ENCODE measurements at places on chromosomes 2 and 18.

DNA sequence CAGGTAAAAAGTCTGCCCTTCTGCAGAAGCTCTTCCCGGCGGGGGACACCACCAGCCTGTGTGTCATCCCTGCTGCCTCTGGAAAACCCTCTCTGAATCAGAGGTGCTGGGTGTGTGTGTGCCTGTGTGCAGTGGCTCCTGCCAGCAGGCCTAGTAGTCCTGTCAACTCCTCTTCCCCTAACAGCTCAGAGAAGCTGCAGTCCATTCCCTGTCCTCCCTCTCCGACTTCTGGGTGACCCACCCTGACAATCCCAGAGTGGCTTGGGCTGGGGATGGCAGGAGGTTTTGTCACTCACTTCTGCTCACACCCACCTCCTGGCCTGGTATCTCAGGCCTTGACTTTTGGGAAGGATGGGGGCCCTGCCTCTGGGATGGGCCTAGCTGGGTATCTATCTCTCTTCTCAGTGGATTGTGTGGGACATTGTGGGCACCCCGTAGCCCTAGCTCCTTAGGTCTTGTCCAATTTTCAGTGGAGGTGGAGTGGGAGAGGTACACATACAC, 2.3 kb downstream of the WNT10A start:
- DNase-seq = no peak

DNA sequence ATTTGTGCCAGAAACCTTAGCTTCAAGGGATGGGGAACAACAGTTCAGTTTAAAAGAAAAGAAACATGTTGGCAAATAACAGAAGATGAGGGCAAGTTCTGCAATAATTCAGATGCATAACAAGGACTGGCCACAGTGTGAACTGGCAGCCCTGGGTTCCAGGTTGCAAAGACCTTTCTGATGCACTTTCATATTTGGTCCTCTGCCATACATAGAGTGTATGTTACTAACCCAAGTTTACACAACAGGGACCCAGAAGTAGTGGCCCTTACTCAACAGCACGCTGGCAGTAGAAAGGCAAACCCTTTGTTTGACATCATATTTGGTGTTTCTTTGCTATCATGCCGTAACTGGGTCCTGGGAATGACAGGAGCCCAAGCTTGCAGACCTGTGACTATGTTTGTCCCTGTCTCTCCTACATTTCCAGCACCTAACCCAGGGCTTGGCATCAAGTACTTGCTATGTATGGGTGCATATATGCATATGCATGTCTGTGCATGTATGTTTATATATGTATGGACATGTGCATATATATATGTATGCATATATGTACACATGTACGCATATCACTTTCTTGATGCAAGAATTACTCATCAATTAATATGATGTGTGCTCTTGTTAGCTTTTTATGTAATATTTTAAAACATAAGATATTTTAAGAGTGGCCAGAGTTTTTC, 94.3 kb downstream of the MBP start:
- DNase-seq = no peak

DNA sequence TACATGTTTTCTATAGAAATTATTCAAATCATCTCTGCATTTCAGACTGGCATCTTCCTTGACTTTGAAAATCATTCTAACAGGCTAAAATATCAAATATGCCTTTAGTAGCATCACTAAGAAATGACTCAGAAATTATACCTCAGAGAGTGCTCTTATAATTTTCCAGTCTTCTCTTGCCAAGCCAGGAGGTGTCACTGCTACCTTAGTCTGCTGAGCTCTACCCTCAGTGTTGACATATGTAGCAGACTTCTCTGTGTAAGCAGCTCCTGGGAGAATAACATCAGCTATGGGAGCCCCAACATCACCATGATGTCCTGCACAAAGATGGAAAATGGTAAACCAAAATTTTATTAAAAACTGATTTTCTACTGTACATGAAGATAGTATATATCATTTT, 31.6 kb downstream of the NDUFS1 start:
- no peak for DNase-seq

GRCh38 chr18:62453864-62454263, 69.0 kb upstream of the ZCCHC2 start:
- no peak for DNase-seq

- no peak for DNase-seq
These were observed 7.6 kb upstream of the PSD4 start for GRCh38 chr2:113166187-113166645.

DNA sequence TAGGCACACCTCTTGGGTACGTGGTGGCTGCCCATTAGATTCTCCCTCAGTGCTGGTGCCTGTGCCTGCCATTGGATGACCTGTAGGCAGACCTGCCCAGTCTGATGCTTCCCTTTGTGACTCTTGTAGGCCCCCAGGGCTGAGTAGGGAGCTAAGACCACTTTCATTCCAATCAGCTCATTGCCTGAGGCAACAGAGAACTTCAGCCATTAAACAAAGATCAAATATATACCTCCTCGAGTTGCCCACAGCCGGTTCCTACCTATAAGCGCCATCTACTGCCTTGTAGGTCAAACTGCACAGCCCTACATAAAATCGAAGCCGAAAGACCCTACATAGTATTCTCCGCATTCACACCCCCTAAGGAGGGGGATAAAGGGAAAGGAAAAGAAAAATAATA, 184.6 kb downstream of the ETAA1 start:
- DNase-seq = no peak

Data from stimulated activated CD8-positive, alpha-beta memory T cell treated with anti-CD3 and anti-CD28 coated beads, Interleukin-15, amount 100 ng/mL, for 24 hours (primary cell).